ENCODE measurements at places on chromosomes 2 and 18. TPM values are rescaled to one million over a fixed set of nuclear protein-coding genes. Genes with fewer than 3 reads are reported as not detected.

GRCh38 chr2:44715671-44716081 lies 225.8 kb upstream of the SIX3 start:
- DNase-seq = no peak

GRCh38 chr2:138504546-138505235 lies 3.1 kb downstream of the SPOPL start:
- DNase-seq = no peak

DNA sequence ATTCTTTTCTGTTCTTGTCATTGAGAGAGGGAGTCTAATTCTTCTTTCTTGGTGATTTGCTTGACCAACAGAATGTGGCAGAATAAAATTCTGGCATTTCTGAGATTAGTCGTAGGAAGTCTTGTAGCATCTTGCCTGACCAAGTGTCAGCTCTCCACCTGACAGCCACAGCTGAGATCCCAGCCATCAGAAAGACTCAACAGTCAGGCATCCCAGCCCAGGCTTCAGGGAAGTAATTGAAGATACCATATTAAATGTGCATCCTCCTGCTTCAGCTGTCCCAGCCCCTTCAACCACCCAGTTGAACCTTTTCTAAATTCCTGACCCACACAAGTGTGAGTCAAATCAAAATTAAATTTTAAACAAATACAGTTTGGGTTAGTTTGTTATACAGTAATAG lies 208.3 kb downstream of the PIK3C3 start:
- DNase-seq = no peak

DNA sequence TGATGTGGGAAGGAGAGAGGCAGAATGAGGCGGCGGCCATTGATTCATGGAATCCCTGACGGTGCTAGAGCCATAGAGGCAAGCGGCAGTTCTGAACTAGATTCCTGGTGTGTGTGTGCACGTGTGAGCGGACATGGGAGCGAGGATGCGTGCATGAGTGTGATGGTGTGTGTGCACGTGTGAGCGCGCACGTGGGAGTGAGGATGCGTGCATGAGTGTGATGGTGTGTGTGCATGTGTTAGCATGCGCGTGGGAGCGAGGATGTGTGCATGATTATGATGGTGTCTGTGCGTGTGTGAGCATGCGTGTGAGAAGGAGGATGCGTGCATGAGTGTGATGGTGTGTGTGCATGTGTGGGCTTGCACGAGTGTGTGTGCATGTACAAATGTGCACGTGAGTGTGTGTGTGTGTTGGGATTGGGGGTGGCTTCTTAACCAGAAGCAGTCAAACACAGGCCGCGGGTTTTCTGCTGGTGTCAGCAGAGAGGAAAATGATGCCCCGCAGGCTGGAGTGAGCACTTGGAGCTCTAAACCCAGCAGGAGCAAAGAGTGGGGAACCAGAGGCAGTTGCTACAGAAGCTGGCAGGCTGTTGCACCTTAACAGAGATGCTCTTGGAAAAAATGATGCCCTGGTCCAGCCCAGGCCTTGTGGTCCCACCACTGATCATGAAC lies 29.5 kb downstream of the DIPK1C start:
- DNase-seq = no peak

- DNase-seq = no peak
Observed at GRCh38 chr18:57951117-57951796, 92.8 kb upstream of the NEDD4L start.

DNA sequence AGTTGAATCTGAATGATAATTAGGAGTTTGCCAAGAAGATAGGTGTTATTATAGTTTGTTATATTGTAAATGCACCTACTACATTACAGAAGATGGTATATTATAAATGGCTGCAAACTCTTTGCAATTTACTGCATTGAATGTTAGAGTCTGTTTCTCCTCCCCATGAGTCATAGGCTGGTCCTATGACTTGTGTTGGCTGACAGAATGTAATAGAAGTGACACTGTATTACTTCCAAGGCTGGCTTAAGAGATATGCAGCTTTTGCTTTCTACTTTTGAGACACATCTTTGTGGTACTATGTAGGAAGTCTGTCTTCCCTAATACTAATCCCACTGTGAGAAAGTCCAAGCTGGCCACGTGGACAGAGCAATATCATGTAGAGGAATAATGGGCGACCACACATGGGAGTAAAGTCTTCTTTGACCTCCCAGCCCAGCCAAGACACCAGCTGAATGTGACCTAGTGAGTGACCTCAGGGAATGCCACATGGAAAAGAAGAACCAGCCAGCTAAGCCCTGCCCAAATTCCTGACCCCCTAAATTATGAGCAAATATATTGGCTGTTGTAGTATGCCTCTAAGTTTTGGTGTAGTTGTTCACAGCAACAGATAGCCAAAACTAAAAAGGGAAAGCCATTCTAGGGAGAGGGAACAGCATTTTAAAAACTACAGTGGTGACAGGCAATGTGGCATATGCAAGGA lies 6.8 kb upstream of the DDX1 start:
- DNase-seq = no peak

The TCF23 gene
- 0.12 TPM for total RNA-seq

The RHOB gene
- total RNA-seq = 445 TPM

The USP34 gene
- total RNA-seq = 88.2 TPM

The CNTNAP5 gene
- 31.7 TPM for total RNA-seq

DNA sequence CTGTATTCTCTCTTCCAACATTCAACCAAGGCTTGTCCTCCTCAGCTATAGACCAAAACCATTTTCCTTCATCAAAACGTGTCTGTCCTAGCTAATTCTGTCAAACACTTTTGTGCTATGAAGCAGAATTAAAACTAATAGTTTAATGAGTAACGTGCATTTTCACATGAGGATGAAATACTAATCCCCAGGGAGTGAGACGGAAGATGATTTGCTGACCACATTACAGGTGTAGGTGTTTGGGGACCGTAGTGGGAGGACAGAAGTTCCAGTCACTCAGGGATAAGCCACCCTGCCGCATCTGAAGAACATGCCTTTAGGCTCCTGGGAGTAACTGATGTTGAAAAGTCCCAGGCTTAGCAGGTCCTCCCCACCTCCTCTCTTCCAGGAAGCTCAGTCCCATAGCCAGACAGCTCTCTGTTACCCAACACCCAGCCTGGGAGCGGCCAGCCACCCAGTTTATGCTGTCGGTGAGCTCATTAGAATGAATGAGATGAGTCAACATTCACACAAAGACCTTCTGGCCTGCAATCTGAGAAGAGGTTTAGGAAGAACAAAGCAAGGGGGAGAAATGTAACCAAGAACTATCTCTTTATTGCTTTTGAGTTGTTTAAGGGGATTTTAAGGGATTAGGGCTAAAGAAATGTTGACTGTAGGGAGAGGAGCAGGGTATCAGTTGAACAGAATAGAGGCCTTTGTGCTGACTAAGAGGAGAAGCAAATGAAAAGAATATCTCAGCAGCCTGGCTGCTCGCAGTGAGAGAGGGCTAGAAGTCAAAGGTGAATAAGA lies 122.5 kb downstream of the FOXI3 start:
- peak; percentile 55 for DNase-seq

GRCh38 chr2:181742922-181743722 lies 62.8 kb upstream of the NEUROD1 start:
- DNase-seq = peak; percentile 38

- DNase-seq = no peak
Observed at GRCh38 chr2:73837847-73838585, 9.3 kb downstream of the STAMBP start.

DNA sequence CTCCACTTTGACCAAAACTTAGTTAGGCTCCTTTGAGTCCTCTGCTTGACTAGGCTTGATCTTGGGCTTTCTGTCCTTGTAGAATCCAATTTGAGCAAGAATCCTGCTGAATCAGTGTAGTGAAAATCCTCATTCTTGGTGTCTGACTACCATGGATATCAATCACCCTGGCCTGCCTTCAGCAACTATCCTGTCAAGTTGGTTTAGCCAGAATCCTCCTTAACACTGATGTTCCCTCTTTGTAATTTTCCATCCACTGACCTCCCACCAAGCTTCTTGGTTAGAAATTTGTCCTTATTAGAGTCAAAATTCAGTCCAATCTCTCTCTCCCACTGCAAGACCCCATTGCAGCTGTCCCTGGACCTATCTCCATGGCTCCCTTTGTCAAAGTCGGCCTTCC lies 494 bp upstream of the RBM45 start:
- DNase-seq = no peak

The KIF1A gene
- total RNA-seq = 1.6 TPM

DNA sequence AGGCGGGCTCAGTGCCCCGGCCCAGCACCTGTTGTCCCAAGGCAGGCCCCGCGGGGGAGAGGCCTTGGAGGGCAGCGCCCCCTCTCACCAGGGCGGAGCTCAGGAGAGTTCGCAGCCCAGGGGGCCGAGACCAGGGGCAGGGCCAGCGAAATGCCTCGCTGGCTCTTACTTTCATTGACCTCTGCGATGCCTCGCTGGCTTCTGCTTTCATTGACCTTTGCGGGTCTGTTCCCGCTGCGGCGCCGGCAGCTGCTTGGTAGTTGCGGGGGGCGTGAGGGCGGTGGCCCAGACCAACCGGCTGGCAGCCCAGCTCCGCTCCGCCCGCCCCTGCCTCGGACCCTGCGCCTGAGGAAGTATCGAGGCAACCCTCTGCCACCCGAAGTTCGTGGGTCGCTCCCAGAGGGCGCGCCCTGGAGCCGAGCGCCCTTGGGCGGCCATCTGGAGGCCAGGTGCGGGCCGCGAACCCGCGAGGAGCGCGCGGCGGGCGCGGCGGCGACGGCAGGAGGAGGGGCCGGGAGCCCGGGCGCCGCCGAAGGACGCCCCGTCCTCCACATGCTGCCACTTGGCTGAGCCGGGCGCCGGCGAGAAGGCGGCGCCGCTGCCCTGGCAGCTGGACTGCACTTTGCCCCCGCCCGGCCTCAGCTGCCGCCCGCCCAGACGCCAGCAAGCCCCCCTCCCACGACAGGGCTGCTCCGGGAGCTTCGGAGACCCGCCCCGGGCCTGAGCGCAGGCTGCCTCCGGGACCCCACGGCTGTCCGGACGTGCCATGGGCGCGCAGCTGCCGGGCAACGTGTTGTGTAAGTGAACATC lies 118.0 kb upstream of the MSTN start:
- DNase-seq = no peak

GRCh38 chr2:171834286-171834685 lies 59.8 kb downstream of the SLC25A12 start:
- DNase-seq = no peak

The DAPL1 gene
- total RNA-seq = not detected

The MYO5B gene
- total RNA-seq = 63.1 TPM

DNA sequence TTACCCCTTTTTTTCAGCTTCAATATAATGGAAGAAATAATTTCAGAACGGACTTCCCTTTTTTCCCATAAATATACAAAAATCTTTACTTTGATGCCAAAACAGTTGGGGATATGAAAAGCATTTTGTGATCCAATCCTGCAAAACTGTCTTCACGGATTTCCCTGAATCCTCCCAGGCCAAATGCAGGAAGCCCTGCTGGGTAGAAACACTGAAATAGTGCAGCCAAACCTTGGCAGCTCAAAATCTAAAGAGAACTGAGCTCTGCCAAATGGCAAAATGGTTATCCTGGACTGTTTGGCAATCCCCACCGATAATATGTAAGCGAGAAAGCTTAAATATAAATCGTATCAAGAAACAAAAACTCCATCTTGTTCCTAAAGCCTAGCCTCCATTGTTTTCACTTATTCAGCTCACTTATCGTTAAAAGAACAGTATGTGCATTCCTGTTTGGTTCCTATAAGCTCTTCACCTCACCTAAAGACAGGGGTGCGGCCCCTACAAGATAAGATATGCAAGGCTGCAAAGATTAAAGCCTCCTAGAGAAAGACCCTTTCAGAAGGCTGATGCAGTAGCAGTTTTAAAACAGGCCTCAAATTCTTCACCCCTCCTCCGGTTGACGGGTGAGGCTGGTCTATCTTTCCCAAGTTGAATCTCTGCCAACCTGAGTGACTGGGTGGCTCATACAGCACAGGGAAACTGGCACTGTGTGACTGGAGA lies 48.6 kb downstream of the LAMA1 start:
- DNase-seq = no peak

- DNase-seq = no peak
Observed at GRCh38 chr2:119753041-119753929, 6.4 kb upstream of the PTPN4 start.

The EVX2 gene
- not detected for total RNA-seq

DNA sequence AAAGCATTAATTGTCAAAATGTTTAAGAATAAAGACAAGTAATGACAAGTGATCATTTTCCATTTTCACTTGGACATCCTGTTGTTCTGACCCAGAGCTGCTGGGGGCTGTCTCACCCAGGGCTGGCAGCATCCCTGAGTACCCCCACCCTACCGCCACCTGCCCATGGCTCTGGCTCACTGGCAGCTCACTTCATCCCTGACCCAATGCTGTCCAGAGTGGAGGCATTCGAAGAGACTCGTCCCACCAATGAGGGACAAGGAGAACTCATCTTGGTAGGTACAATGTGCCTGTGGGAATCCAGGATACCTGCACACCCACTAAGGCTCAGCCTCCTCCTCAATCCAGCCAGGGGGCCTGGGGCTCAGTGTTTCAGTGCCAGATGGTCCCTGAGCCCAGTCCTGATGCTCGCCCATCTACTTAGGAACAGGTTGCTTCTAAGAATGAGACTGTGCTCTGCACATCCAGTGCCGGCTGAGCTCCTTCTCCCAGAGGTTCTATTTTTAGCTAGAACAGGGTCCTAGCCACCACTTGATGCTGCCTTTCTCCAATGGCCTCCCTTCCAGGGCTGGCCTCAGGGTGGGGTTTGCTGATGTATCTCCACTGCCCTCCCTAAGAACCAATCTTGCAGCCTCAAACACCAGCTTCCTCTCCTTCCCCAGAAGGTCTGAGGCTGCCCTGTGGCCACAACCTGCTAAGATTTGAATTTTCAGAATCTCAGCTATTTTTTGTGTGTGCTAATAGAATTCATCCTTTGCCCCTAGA lies 53.7 kb downstream of the ADD2 start:
- DNase-seq = no peak

DNA sequence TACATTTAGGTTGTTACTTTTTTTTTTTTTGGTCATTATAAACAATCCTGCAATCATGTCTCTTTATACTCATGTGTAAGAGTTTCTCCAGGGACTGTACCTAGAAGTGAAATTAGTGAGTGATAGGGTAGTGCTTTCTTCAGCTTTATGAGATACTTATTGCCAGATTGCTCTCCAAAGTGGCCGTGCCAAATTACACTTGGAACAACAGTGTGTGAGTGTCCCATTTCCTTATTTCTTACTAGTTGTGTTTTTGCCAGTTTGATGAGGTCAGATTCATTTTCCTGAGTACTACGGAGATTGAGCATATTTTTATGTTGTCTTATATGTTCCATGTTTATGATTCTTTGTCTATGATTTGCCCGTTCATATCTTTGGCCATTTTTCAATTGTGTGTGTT lies 39.2 kb downstream of the GALNT1 start:
- DNase-seq = no peak

- DNase-seq = no peak
Observed at GRCh38 chr18:53305461-53305860, 919.0 kb downstream of the MBD2 start.

DNA sequence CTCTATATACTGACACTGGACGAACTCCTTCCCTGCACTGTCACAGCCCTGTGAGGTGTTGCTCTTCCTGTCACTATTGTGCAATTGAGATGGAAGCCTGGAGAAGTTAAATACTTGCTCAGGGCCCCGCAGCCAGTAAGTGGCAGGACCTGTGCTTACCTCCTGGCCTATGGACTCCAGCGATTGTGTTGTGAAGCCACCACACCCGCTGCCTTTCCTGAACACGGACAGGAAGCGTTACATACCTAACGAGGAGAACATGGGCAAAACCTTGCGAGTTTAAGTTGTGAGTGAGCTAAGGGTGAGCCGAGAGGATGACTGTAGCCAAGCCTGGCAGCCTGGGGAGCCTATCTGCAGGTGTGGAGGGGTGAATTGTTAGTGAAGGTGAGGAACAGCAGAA lies 26.1 kb downstream of the RAB31 start:
- peak; percentile 51 for DNase-seq

Data from mucosa of gallbladder (tissue), 1 donor.